ENCODE measurements at places on chromosomes 3 and 15. TPM values are rescaled to one million over a fixed set of nuclear protein-coding genes. Genes with fewer than 3 reads are reported as not detected.

- no peak for DNase-seq
Measured at GRCh38 chr3:133883641-133884040, 12.0 kb downstream of the RAB6B start.

- no peak for DNase-seq
Measured at GRCh38 chr3:10345911-10346310, 25.0 kb upstream of the SEC13 start.

GRCh38 chr15:31434588-31435260 is 108.1 kb downstream of the KLF13 start:
- no peak for DNase-seq

DNA sequence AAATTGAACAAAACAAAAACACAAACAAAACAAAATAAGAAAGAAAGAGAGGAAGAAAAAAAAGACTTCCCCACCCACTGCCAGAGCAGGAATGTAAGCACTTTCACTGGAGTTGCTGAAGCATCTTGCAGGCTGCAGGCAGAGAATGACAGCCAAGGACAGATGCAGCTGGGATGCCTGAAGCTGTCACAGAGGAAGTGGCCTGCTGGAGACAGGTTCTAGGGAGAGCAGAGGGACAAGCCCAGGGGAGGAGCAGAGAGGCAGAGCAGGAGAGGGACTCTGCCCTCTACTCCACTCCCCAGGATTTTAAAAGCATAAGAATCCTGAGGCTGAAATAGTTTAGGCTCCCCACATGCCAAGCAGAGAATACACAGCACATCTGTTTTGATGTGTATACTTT is 326.2 kb downstream of the TUSC7 start:
- no peak for DNase-seq

- no peak for DNase-seq
Measured at GRCh38 chr3:68751888-68752287, 180.5 kb downstream of the TAFA4 start.

DNA sequence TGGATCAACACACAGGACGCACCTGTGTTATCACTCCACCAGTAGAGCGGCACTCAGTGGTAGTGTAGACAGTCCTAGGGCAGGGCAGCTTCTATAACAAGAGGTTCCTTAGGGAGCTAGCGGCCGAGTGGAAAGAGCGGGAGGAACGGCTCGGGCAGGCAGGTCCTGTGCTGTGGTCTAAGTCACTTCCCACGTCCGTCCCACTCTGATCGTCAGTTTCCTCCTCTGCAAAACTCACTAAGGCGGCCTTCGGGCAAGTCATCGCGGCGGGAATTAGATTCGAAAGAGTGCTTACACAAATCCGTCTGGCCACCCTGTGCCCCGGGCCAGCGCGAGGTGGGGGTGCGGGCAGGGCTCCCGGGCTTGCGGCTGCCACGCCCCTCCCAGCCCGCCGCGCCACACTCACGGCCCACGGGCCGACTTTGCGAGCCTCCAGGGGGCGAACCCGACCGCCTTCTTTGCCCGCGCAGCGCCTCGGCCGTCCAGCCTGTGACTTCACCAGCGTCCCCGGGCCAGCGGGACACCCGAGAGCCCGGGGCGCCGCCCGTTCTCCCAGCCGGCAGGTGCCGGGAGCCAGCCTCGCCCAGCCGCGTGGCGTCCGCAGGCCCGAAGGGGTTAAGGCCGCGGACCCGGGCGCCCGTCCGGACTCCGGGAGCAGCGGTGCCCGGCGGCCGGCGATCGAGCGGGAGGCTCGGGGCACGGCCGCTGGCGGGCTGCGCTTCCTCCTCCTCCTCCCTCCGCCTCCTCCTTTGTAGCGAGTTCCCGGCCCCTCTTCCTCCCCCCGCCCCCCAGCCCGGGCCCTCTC is 416 bp upstream of the CORO2B start:
- DNase-seq, result no peak

- no peak for DNase-seq
Measured at GRCh38 chr15:69357773-69358771, 56.1 kb upstream of the KIF23 start.

DNA sequence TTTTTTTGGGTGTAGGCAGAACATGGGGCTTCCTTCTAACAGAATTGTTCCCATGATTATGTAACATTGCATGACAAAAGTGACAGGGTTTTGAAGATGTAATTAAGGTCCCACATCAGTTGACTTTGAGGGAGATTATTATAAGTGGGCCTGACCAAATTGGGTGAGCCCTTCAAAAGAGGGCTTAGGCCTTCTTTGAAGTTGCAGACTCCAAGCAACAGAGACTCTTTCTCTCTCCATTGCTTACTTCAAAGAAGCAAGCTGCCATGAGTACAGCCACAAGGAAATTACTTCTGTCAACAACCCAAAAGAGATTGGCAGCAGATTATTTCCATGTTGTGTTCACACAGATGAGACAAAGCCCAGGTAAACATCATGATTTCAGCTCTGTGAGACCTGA is 348.2 kb downstream of the PDCD6IP start:
- DNase-seq, result no peak

DNA sequence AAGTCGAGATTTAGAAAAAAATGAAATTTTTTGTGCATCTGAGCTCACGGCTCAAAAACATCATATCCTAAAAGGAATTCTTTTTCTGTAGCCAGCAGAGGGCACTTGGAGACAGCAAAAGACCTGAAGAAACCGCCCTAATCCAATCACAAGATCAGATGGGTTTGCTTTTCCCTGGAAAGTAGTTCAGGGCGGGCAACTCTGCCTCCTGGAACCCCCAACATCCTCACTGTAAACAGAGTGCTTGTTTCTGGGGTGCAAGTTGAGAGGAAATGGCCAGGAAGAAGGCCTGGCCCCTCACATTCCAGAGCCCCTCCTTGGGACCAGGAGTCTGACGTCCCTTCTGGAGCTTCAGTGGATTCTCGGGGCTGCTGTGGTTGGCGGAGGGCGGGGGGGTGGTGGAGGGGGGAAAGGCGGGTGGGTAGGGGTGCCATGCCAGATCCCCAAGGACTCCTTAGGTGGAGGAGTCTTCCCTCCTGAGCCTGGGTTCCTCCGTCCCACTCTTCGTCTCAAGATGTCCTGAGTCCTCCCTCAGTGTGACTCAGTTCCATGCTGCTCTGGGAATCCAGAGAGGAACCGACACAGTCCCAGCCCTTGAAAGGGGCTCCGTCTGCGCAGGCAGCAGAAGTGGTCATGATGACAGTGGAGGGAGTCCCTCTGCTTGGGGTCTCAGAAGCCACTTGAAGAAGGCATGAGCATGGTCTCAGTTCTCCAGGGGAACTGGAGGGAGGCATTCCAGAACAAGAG is 35.9 kb downstream of the CCK start:
- DNase-seq, result peak; percentile 25

DNA sequence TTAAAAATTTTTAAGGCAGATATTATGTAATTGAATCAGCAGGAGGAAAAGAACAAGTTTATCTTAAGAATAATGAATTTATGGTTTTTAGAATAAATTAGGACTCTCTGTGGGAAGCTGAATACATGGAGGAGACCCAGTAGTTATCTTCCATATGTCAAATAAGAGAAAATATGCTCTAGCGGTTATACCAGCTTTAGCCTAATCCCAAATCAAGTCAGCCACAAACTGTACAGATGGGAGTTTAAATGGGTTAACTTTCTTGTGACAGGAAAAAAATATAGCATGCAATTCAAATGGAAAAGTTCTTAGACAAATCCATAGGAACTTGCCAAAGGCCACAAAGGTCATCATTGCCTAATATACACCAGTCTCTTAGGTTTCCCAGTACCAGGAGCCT is 84.3 kb downstream of the TTBK2 start:
- no peak for DNase-seq

The SHC4 gene
- 8.8 TPM for total RNA-seq

The ASB14 gene
- 0.21 TPM for total RNA-seq

The RHCG gene
- 0.16 TPM for total RNA-seq

The DLEC1 gene
- total RNA-seq, result 0.42 TPM

The CELSR3 gene
- total RNA-seq, result 0.79 TPM

The HGD gene
- total RNA-seq, result not detected

The ITIH3 gene
- 1.4 TPM for total RNA-seq

Measured in urinary bladder (tissue), 4 donors.